ENCODE measurements at places on chromosomes 7 and 10. TPM values are rescaled to one million over a fixed set of nuclear protein-coding genes. Genes with fewer than 3 reads are reported as not detected.

NME8 gene
- 0.39 TPM for total RNA-seq

- H3K36me3 ChIP-seq: no peaks in the 10 kb centered on the region
- no peak for DNase-seq
Observed at GRCh38 chr10:69697006-69697405, 67.0 kb downstream of the FAM241B start.

DNA sequence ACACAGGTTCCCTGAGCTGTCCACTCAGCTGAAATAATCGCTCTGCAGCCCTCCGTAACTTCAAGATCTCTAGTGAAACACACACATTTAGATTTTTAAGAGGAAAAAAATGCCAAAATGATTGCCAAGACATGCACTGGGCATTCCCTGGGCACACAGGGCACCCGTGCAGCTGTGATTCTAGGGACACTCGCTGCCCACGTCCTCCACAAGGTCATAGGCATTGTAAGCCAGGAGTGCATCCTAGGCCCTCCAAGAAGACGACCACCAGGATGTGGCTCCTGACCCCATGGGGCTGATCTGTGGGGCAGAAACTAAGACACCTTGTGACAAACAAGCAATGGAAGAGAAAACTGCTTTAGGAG, 563.3 kb downstream of the PTPRN2 start:
- H3K36me3 ChIP-seq: no peaks in the 10 kb centered on the region
- no peaks in the 10 kb centered on the region for H3K4me1 ChIP-seq
- H3K27ac ChIP-seq: no peak overlapping the region
- no peak overlapping the region for H3K4me3 ChIP-seq
- peaks cover 4% of the 10 kb centered on the region for H3K27me3 ChIP-seq

DNA sequence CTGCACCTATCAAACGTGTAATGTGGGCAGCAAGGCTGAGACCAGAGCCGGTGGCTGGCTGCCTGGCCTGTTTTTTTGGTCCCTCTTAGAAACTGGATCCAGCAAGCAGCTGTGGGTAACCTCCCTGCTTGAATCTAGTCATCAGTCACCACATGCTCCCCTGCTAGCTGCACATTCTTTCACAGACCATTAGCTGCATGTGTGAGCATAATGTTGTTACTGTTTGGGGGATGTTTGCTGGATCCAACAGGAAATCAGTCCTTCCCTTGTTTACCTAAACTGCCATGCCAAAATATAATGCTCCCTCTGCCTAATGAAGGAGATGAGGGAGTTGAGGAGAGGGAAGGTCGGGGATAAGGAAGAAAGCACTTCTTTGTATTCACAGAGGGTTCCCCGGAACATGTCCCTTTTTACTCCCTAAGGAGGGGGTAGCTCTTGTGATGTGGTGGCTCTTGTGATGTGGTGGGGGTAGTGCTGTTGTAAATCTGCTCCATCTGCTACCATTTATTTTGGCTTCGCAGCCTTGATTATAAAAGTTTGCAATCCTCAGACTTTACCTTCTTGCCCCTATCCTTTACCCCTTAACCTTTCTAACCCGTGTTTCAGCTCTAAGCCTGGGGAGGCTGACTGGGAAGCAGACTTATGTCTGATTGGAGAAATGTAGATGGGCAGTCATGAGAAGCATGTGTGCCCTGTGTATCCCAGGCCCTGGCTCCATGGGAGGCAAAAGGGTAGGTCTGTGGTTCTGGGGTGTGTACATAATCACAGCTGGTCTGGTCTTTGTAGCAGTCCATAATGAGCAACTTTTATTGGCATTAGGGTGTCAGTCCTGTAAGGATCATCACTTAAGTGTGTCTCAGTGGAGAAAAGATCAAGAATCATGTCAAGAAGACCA, 20.8 kb downstream of the LOXL4 start:
- no peak overlapping the region for H3K27ac ChIP-seq
- DNase-seq: no peak
